ENCODE measurements at places on chromosomes 6 and 20.
A peak's percentile ranks its signal among the peaks of the same experiment; 100 is the strongest.

DNA sequence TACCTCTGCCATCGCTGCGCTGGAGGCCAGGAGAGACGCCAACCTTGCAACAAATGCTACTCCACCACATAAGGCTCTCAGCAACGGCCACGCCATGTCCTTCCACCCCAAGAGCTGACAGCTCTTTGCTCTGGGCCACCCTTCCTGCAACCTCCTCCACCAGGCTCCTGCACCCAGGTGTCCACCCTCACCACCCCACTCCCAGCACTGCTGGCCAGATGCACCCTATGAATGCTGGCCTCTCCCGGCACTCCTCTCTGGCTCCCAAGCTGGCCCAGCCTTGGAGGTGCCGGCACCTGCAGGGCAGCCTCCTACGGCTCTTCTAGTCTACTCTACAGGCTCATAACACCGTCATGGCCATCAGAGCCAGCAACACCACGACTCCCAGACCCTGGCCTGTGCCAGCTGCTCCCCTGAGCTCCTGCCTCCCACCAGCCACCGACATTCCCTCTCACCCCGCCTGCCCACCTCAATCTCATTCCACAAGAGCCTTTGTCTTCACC lies 11.2 kb downstream of the TAF4 start:
- no peak for DNase-seq

GRCh38 chr6:150079604-150080003 lies 10.7 kb upstream of the ULBP3 start:
- no peak for DNase-seq

DNA sequence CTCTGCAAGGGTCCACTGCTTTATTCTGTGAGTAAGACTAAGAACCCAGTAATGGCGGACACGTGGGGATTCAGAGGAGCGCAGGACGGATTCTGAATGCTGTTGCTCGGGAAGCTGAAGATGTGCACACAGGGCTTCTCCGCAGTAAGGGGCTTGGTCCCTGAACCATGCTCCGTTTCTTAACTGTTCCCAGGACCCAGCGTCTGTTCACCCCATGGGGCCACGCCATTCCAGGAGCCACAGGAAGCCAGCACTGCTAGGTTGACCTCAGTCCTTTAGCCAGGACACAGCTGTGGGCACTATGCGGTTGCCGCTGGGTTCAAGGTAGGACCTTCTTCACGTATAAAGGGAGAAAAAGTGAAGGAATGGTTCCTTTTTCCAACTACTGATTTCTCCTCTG lies 59.8 kb downstream of the IRF4 start:
- no peak for DNase-seq

GRCh38 chr6:8225113-8225512 lies 122.8 kb upstream of the EEF1E1 start:
- DNase-seq: no peak

GRCh38 chr6:152634773-152635172 lies 2.4 kb downstream of the SYNE1 start:
- peak; percentile 1 for DNase-seq

GRCh38 chr20:3430376-3431069 lies 23.1 kb upstream of the DNAAF9 start:
- DNase-seq: no peak

DNA sequence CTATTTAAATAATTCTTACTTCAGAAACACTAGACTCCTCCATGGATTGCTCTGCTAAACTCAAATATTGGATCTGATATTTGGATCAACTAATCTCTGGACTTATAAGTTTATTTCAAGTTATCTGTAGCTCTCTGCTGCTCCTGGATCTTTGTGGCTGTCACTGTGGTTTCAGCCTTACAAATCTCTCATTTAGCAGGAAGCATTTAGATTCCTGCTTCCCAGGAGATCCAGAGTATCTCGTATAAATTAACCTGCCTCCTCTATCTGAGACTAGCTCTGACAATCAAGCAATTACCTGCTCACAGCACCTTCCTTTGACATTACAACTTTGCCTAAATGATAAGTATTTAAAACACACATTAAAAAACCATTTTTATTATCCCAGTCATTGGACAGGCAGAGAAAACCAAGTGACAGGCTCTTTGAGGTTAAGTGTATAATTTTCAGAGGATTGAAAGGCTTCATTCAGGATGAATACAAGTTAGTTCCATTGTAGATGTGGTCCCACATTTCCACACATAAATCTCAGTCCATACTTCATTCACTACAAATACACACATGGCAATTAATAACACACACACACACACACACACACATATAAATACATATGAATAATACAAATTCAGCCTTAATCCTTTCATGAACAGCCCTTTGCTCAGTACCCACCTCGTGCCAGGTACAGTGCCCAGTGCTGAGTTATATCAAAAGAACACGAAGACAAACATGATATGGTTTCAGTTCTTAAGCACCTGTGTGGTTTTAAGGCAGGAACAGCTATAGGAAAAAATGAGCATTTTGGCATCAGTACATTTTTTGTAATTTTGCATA lies 55.5 kb upstream of the PLCB1 start:
- no peak for DNase-seq

GRCh38 chr6:30533460-30534294 lies 22.6 kb downstream of the GNL1 start:
- no peak for DNase-seq

DNA sequence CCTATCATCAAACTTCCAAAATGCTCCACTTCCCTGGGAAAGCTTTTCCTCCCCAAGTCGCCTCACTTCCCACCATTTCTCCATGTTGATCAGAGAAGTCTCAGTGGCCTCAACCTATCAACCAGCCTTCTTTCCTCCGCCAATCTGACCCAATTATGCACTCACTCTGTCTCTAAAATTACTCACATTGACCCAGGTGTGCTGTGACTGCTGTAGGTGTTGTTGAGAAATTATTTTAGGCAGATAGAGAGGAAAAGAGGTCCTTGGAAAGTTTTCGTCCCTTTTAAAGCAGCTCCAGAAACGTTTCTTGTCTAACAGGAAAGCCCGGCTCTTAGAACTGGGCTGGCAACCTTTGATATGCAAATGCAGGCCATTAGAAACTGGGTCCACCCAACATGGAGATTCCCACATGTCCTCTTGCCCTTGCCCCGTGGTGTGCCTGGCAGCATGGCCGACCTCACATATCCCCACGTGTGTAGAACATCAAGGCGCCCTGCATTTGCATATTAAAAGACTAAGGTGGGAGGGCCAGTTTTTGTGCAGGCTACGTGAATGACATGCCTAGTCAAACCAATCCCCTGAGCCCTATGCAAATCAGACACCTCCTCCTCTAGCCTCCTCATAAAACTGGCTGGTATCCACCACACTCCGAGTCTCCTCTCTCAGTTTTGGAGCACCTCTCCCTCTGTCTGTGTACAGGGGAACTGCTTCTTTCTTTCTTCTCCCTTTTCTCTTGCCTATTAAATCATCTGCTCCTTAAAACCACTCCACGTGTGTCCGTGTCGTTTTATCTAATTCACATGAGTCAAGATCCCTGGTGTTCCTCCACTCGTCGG lies 12.9 kb downstream of the IPCEF1 start:
- no peak for DNase-seq

DNA sequence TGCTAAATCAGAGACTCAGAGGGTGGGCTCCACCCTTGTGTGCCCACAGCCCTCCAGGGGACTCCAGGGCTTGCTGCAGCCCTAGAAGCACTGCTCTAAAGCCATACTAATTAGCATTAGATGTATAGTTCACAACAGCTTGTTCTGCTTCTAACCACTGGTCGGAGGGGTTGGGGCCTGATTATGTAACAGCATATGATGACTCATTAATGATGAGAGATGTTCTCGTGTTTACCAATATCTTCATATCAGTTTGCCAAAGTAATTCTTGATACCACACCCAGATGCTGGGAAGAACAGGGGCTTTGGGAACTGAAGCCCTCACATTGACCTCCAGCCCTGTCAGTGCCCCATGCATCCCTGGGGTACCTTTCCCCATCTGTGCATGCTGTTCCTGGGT lies 104.1 kb upstream of the FOXA2 start:
- no peak for DNase-seq

GRCh38 chr6:33935439-33936080 lies 131.8 kb upstream of the MLN start:
- DNase-seq: no peak

Measured in activated CD4-positive, alpha-beta T cell treated with anti-CD3 and anti-CD28 coated beads for 4 hours (primary cell).